ENCODE measurements at places on chromosomes 13 and 19. TPM values are rescaled to one million over a fixed set of nuclear protein-coding genes. Genes with fewer than 3 reads are reported as not detected.

DNA sequence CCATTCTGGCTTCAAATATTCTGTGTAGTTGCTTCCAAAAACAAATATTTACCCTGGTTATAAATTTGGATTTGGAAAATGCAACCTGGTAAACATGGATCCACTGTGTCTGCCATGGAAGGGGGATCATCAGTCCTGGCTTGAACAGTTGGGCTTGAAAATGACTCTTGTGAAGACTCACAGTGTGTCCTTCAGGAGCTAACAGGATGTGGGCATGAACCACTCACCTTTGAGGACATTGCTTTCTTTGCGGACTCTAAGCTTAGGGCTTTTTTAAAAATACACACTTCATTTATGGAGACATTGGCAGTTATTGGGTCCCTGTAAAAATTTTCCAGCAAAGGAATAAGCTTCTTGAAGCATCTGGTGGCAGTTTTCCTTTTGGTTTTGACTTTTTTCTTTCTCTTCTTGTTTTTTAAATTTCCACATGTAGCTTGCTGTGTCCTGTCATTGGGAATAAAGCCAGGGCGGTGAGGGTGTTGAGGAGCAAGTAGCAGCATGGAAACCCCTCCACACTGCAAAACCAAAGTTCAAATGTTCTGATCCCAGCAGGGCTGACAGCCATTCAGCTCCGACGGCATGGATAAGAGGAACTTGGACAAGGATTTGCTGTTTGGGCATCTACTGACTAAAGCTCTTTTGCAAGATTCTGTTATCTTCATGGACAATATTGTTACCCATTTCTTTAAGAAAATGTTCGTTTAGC, 39.5 kb upstream of the SERP2 start:
- DNase-seq = no peak
- H3K36me3 ChIP-seq = no peaks in the 10 kb centered on the region
- no peak overlapping the region for H3K4me3 ChIP-seq

Gene STOML3
- not detected for total RNA-seq

DNA sequence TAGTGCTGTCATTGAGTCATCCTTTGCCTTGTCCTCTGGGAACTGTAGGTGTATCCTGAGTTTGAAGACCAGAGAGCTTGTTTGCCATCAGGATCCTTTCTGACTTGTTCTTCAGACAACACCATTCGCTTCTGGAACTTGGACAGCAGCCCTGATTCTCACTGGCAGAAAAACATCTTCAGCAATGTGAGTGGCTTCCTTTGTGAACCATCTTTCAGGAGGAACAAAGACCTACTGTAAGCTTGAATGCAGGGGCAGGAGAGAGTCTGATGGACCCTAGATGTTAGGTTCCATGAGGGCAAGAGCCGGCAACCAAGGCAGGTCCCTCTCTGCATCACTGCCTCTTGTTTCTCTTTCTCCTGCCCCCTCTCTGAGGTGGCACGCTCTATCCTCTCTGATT, 26.7 kb downstream of the WDR62 start:
- DNase-seq = no peak
- H3K36me3 ChIP-seq = peaks cover 50% of the 10 kb centered on the region
- no peaks in the 10 kb centered on the region for H3K4me1 ChIP-seq
- H3K27me3 ChIP-seq = no peaks in the 10 kb centered on the region
- H3K4me3 ChIP-seq = no peak overlapping the region

- no peaks in the 10 kb centered on the region for H3K4me1 ChIP-seq
- no peak for DNase-seq
- peaks cover under 1% of the 10 kb centered on the region for H3K27me3 ChIP-seq
- H3K27ac ChIP-seq = no peak overlapping the region
- H3K4me3 ChIP-seq = no peak overlapping the region
Observed at GRCh38 chr19:7691497-7691896, 10.4 kb downstream of the FCER2 start.

Gene STARD13
- total RNA-seq = 7.7 TPM

- H3K4me1 ChIP-seq = no peaks in the 10 kb centered on the region
- H3K4me3 ChIP-seq = no peak overlapping the region
- H3K27ac ChIP-seq = no peak overlapping the region
- DNase-seq = no peak
Observed at GRCh38 chr13:112977091-112977490, 8.1 kb downstream of the MCF2L start.

DNA sequence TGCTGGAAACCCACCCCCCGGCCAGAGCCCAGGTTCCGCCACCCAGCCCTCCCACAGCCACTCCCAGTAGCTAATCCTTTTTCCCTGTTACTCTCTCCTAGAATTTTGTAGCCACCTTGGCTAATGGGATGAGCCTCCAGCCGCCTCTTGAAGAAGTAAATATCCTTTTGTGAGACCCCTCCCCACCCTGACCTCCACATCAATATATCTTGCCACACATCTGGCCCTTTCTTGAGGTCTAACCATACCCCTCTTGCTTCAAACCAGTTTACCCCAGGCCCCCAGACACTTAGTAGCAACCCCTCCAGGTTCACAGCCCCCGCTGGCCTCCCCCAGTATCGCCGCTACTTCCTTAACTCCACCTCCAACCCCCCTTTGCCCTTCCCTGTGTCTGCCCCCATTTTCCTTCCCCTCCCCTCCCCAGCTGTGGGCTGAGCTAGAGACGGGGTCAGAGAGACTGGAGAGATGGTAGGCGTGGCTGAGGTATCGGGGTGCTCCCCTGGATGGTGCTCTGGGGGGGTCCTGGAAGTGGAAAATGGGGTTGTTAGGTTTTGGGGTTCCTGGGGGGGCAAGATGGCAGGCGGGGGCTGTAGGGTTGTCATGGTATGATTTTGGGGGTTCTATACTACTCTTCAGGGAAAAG, 2.8 kb downstream of the PRMT1 start:
- DNase-seq = no peak
- H3K27ac ChIP-seq = peak overlapping the region; percentile 20
- no peaks in the 10 kb centered on the region for H3K27me3 ChIP-seq
- peaks cover 40% of the 10 kb centered on the region for H3K36me3 ChIP-seq
- peak overlapping the region; percentile 52 for H3K4me3 ChIP-seq

Gene TMPRSS9
- 0.09 TPM for total RNA-seq

DNA sequence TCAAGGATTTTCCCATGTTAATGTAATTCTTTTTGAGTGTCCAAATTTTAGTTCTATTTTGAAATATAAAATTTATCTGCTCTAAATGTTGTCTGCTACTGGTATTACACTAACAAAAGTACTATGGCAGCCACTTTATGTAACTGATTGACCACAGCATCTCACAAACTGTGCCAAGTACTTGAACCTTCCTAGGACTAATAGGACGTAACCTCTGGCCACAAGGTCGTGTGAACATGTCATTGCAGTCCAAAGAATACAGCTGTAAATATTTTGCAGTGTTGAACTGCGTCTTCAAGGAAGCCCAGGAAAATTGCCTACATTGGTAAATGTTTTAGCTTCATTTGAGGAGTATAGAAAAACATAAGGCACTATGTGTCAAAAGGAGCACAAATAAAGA, 1.9 kb downstream of the KCTD4 start:
- DNase-seq = no peak
- H3K4me1 ChIP-seq = peaks cover 11% of the 10 kb centered on the region
- H3K27me3 ChIP-seq = no peaks in the 10 kb centered on the region
- H3K4me3 ChIP-seq = no peak overlapping the region

DNA sequence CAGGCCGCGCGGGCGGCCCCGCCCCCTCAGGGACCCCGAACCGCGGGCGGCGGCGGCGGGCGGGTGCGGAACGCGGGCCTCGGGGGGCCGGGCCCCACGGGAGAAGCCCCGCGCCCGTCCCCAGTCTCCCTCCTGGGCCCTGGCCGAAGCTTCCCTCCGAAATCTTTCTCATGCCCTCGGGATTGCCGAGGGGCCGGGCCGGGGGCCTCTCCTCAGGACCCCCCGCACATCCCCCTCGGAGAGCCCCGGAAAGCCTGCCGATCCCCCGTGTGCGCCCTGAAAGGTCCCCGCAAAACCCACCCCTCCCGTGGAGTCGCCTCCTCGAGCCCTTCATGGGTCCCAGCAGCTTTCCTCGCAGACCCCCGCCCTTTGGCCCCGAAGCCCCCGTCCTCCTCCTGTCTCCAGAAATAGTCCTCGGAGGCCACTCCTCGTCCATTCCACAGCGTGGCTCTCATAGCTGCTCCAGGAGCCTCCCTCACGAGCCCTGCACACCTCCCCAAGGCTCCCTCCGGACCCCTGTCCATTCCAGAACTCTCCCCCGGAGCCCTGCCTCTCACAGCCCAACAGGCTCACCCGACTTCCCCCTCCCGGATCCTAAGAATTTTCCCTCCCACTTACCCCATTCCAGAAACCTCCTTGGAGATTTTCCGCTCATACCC, 555 bp downstream of the SAMD4B start:
- H3K36me3 ChIP-seq = peaks cover 23% of the 10 kb centered on the region
- DNase-seq = peak; percentile 69
- H3K27me3 ChIP-seq = no peaks in the 10 kb centered on the region
- peaks cover 69% of the 10 kb centered on the region for H3K4me1 ChIP-seq
- H3K4me3 ChIP-seq = peak overlapping the region; percentile 87

Gene S1PR4
- 43.7 TPM for total RNA-seq

- no peak overlapping the region for H3K4me3 ChIP-seq
- H3K4me1 ChIP-seq = no peaks in the 10 kb centered on the region
- peak; percentile 47 for DNase-seq
- no peaks in the 10 kb centered on the region for H3K36me3 ChIP-seq
- H3K27ac ChIP-seq = no peak overlapping the region
Observed at GRCh38 chr19:29454109-29454508, 71.7 kb upstream of the VSTM2B start.

DNA sequence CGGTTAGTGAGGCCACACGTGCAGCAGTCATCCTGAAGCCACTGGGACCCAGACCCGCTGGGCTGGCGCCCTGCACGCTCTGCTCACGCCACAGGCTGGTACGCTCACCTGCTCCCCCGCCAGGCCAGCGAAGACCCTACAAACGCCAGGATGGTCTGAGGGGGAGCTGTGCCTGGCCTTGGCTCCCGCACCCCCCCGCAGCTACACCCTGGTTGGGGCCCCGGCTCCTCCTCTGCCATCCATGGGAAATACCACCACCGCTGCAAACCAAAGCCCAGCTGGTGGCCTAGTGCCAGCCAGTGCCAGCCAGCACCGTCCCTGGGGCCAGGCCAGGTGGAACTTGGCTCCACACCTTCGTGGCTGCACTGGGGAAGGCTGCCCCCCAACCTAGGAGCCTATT, 23.3 kb upstream of the CACTIN start:
- no peaks in the 10 kb centered on the region for H3K4me1 ChIP-seq
- H3K27ac ChIP-seq = no peak overlapping the region
- DNase-seq = no peak
- H3K4me3 ChIP-seq = no peak overlapping the region
- no peaks in the 10 kb centered on the region for H3K27me3 ChIP-seq
- peaks cover 2% of the 10 kb centered on the region for H3K36me3 ChIP-seq

Measured in activated CD4-positive, alpha-beta T cell treated with anti-CD3 and anti-CD28 coated beads, Interleukin-2, amount 10 ng/mL, durations not matched to agents 24 days and 14 days (primary cell).